ENCODE measurements at places on chromosomes 1 and 21.

- no peak overlapping the region for H3K27ac ChIP-seq
- no peaks in the 10 kb centered on the region for H3K36me3 ChIP-seq
- no peak overlapping the region for H3K4me3 ChIP-seq
- peak; percentile 63 for DNase-seq
Observed at GRCh38 chr1:156838972-156839371, 19.9 kb downstream of the INSRR start.

GRCh38 chr1:203305809-203306088 is 430 bp downstream of the BTG2 start:
- H3K4me3 ChIP-seq, result peak overlapping the region; percentile 98
- peaks cover 54% of the 10 kb centered on the region for H3K4me1 ChIP-seq
- H3K27me3 ChIP-seq, result no peaks in the 10 kb centered on the region
- H3K27ac ChIP-seq, result peak overlapping the region; percentile 95
- peaks cover 53% of the 10 kb centered on the region for H3K36me3 ChIP-seq
- DNase-seq, result no peak

- H3K4me1 ChIP-seq, result no peaks in the 10 kb centered on the region
- H3K36me3 ChIP-seq, result no peaks in the 10 kb centered on the region
- peaks cover 3% of the 10 kb centered on the region for H3K27me3 ChIP-seq
- no peak overlapping the region for H3K4me3 ChIP-seq
- no peak overlapping the region for H3K27ac ChIP-seq
Observed at GRCh38 chr21:39066829-39067780, 116.1 kb downstream of the PSMG1 start.

- no peak overlapping the region for H3K27ac ChIP-seq
- H3K4me3 ChIP-seq, result no peak overlapping the region
- H3K27me3 ChIP-seq, result peaks cover 10% of the 10 kb centered on the region
- no peaks in the 10 kb centered on the region for H3K36me3 ChIP-seq
Observed at GRCh38 chr1:117147856-117148588, 26.5 kb upstream of the TRIM45 start.

DNA sequence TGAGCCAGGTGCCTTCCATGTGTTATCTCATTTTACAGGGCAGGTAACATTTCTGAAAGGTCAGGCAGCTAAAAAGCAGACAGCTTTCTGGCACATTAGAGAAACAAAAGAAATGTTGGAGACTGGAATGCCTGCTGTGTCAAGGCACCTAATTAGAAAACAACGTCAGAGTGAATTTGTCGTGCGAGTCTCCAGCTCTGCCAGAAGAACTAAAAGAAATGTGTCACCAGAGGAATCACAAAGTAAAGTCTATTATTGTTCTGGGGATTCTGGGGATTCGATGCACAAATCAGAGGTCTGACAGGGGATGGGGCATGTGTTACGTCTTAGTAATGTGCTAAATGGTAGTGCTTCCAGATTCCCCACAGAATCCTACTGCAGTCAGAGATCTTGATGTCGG is 89.3 kb downstream of the EDEM3 start:
- H3K4me1 ChIP-seq, result peaks cover 3% of the 10 kb centered on the region
- no peak overlapping the region for H3K27ac ChIP-seq
- no peak for DNase-seq

DNA sequence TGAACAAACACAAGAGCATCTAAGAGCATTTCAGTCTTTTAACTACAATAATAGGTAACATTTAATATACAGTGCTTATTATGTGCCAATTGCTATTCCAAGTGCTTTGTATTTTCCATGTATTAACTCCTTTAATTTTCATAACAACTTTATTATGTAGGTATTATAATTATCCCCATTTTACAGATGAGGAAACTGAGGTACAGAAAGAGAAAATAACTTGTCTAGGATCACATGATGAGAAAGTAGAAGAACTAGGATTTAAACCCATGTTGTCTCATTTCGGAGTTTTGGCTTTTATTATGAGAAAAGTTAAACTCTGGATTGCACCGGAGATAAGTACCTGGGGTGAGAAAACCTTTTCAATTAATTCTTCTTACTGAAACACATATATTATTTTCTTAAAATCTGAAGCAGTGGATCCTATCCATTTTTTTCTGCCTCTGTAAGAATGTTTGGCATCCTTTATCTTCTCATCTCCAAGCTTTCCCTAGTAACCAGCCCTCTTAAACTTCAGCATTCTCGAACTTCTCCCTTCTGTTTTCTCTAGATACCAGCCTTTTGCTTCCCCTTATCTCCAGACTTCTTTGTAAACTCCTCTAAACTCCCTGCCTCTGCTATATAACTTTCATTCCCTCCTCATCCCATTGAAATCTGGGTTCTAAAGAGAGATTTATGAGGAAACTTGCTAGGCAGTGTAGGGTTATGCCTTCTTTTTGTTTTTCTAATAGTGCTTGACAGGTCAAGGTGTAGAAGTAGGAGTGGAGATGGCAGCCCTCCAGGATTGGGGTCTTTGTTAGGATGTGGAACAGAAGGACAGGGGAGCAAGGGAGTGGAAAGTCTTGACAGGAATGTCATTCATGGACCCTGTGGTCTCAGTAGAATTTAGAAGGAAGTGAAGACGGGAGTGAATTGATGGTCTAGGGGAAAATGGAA is 28.3 kb downstream of the POU2F1 start:
- H3K27ac ChIP-seq, result no peak overlapping the region
- no peak overlapping the region for H3K4me3 ChIP-seq
- H3K27me3 ChIP-seq, result no peaks in the 10 kb centered on the region
- no peak for DNase-seq
- peaks cover 44% of the 10 kb centered on the region for H3K4me1 ChIP-seq

DNA sequence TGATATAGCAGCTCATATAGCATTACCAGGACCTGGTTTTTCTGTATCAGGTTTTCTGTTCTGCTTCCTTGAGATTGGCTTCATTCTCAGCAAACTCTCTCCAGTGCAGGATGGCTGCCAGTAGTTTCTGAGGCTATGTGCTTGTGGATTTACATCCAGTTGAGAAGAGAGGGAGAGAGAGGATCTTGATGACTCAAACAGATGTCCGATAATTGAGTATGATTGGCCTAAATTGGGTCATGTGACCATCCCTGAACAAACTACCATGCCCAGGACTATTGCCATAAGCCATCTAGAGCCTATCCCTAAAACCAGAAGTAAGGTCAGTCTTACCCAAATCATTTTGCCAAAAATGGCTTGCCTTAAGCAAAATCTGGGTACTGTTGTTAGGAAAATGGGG is 18.1 kb upstream of the PSMA5 start:
- no peak overlapping the region for H3K4me3 ChIP-seq
- H3K4me1 ChIP-seq, result no peaks in the 10 kb centered on the region
- no peaks in the 10 kb centered on the region for H3K36me3 ChIP-seq
- no peak overlapping the region for H3K27ac ChIP-seq
- H3K27me3 ChIP-seq, result peaks cover 6% of the 10 kb centered on the region

DNA sequence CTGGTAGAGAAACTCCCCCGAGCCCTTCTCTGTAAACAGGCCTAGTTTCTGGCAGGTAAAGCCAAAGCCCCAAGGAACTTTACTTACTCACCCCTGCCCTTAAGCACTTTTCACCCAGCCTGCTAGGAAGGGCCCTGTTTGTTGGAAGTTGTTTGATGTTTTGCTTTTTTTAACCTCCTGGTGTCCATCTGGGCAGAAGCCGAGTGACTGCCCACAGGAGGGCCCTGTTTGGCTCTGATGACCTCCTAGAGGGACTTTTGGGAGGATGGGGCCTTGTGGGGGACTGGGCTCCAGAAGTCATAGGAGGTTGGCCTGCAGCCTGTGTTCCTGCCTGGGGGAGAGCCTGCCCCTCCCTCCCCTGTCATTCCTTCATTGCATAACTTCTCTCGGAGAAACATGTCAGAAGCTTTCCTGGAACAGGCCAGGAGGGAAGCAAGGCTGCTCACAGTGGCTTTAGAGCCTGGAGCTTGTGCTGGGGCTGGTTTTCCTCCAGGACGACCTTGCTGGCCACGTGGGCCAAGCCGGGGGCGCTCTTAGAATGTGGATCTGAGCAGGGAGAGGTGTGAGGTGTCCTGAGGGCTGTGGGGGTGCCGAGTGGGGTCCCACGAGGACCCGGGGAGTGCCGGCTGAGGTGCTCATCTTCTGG is 33.9 kb downstream of the COQ8A start:
- no peak overlapping the region for H3K4me3 ChIP-seq
- no peaks in the 10 kb centered on the region for H3K27me3 ChIP-seq
- peaks cover 17% of the 10 kb centered on the region for H3K36me3 ChIP-seq
- no peak overlapping the region for H3K27ac ChIP-seq

DNA sequence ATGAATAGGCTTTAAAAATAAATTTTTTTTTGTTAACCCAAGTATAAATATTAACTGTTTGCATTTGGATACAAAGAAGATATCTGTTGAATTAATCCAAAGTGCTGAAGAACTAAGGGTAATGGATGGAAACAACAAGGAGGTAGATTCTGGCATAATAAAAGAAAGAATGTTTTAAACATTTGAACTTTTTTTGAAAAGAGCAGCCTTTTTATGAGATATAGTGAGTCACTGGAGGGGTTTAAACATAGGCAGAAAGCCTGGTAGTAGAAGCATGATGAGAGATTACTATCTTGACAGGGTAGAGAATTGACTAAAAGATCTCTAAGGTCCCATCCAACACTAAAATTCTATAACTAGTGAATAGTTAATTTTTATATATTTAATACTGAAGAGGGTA is 2.7 kb downstream of the MIER1 start:
- no peak for DNase-seq
- H3K4me3 ChIP-seq, result no peak overlapping the region
- H3K4me1 ChIP-seq, result peaks cover 48% of the 10 kb centered on the region
- no peak overlapping the region for H3K27ac ChIP-seq

- H3K36me3 ChIP-seq, result peaks cover 67% of the 10 kb centered on the region
- H3K4me1 ChIP-seq, result peaks cover 84% of the 10 kb centered on the region
- H3K4me3 ChIP-seq, result no peak overlapping the region
Observed at GRCh38 chr1:167440776-167441175, 77.6 kb downstream of the CD247 start.

- H3K27ac ChIP-seq, result no peak overlapping the region
- no peak overlapping the region for H3K4me3 ChIP-seq
- no peak for DNase-seq
- H3K36me3 ChIP-seq, result no peaks in the 10 kb centered on the region
Observed at GRCh38 chr21:16323596-16323995, 593.8 kb downstream of the USP25 start.

- no peak for DNase-seq
- no peak overlapping the region for H3K27ac ChIP-seq
- no peak overlapping the region for H3K4me3 ChIP-seq
- H3K4me1 ChIP-seq, result no peaks in the 10 kb centered on the region
- H3K27me3 ChIP-seq, result peaks cover 10% of the 10 kb centered on the region
Observed at GRCh38 chr1:66160719-66161118, 368.0 kb downstream of the PDE4B start.

DNA sequence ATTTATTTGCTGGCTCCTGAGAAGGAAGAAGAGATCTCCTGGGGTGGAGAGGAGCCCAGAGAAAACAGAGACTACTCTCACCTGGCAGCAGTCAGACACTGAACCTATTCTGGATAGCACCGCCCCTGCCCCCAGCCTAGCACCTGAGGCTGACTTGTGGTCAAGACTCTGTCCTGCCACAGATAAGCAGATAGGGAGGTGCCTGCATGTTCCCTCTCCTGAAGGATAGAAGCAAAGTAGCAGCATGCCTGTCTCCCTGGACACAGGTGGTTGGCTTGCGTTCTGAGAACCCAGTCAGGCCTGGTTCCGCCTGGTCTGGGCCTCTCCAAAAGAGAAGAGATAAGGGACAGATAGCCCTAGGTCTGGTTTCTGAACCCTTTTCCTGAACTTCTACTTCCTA is 1.3 kb upstream of the EFNA3 start:
- no peak for DNase-seq
- H3K27ac ChIP-seq, result no peak overlapping the region
- H3K4me3 ChIP-seq, result no peak overlapping the region
- peaks cover 1% of the 10 kb centered on the region for H3K36me3 ChIP-seq
- peaks cover 42% of the 10 kb centered on the region for H3K4me1 ChIP-seq

DNA sequence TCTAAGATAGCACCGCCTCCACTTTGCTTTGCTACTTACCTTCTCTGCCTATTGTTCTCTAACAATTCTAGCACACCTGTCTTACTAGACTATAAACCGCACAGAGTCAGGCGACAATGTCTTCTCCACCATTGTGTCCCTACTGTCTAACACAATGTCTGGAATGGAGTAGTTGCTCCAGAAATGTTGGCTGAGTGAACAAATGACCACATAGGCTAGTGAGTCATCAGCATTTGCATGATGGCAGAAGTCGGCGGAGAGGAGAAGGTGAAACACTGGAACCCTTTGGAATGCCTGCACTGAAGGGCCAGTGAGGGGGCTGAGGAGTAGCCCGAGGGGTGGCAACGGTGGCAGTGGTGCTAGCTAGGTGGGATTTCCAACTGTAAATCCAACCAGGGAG is 14.0 kb upstream of the PABPC4 start:
- no peak for DNase-seq
- H3K4me3 ChIP-seq, result no peak overlapping the region
- H3K36me3 ChIP-seq, result no peaks in the 10 kb centered on the region
- no peak overlapping the region for H3K27ac ChIP-seq

DNA sequence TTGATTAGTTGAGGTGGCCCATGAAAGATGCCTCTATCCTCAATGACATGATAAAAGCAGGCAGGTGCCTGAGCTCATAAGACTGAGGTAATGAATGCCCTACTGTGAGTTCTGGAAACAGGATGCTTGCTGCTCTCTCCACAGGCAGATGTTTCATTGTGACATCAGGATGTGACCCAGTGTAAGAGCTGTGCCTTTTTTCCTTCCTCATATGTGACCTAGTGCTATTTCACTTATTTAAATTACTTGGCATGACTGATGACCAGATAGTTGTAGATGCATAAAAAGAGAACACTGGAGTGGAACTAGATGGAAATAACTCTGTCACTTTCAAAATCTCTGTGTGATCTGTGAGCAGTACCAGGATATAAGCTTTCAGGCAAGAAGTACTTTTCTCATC is 31.9 kb downstream of the KIF14 start:
- no peaks in the 10 kb centered on the region for H3K27me3 ChIP-seq
- no peak for DNase-seq
- H3K4me1 ChIP-seq, result no peaks in the 10 kb centered on the region
- H3K27ac ChIP-seq, result no peak overlapping the region
- peaks cover 13% of the 10 kb centered on the region for H3K36me3 ChIP-seq

GRCh38 chr1:168285971-168286927 is 5.6 kb downstream of the TBX19 start:
- H3K4me3 ChIP-seq, result no peak overlapping the region
- peaks cover 20% of the 10 kb centered on the region for H3K4me1 ChIP-seq
- H3K36me3 ChIP-seq, result peaks cover 2% of the 10 kb centered on the region
- no peak for DNase-seq

DNA sequence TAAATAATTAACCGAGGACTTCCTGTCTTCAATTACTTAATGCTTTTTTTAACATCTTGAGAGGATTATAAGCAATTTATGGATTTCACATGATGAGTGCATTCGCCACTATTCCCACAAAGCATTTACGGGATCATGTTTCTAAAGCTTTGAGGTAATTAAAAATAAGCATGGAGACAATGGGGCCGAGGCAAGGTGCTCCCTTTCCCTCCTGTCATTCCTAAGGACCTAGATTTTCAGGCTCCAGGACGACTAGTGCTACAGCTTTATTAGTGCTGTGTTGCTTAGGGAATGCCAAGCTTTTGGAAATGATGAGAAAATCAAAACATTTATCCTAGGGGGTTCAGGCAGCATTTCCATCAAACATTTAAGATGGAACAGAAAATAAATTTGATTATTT is 209.2 kb downstream of the KCTD3 start:
- DNase-seq, result no peak
- H3K4me1 ChIP-seq, result no peaks in the 10 kb centered on the region
- H3K27me3 ChIP-seq, result no peaks in the 10 kb centered on the region
- H3K27ac ChIP-seq, result no peak overlapping the region
- no peaks in the 10 kb centered on the region for H3K36me3 ChIP-seq
- no peak overlapping the region for H3K4me3 ChIP-seq
